Thymus (tissue), 14 donors: ENCODE measurements at places on chromosomes 16 and 17. TPM values are rescaled to one million over a fixed set of nuclear protein-coding genes. Genes with fewer than 3 reads are reported as not detected.

GRCh38 chr16:71421911-71422310, 19.9 kb downstream of the TLE7 start:
- DNase-seq = no peak

The DPEP2 gene
- 5.6 TPM for total RNA-seq

The ZFPM1 gene
- 1.6 TPM for total RNA-seq

DNA sequence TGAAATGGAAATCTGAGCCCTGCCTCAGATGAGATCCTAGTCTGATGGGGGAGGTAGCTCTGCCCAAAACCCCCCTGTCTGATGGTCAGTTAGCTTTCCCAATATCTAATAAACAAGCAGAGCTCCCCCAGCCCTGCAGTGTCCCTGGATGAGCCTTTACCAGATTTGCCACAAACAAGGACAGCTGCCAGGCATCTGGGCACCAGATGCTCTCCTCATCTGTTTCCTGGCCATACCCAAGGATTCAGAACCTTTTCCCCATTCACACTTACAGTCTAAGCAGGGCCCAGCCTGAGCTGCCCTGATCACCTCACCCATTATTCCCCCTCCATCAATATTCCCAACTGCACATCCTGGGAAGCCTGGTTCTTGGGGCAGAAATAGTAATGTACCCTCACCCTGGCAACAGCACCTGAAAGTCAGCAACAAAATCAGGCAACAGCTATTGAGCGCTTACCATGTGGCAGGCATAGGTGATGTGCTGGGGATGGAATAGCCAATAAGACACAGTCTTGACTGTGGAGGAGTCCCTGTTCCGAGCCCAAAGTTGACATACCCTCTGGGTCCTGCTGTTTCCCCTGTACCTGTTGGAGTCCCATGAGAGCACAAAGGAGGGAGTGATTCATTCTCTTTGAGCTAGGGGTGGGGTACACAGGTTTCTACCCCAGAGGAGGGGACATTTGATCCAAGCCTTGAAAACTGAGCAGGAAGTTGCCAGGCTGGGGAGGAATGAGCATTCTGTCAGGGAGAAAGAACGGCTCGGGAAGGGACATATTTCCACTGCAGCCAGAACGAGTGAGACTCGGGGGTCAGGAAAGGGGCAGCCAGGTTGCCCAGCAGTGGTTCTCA, 147.4 kb downstream of the TMEM132E start:
- no peak for DNase-seq

- DNase-seq = no peak
Measured at GRCh38 chr17:41547921-41548843, 20.1 kb upstream of the KRT19 start.

The ITGAD gene
- total RNA-seq = 0.28 TPM

The GP1BA gene
- total RNA-seq = 0.14 TPM
